Osteocyte (in vitro differentiated cells): ENCODE measurements at places on chromosomes 5 and 9. TPM values are rescaled to one million over a fixed set of nuclear protein-coding genes. Genes with fewer than 3 reads are reported as not detected.

- peaks cover 10% of the 10 kb centered on the region for H3K36me3 ChIP-seq
- no peak overlapping the region for H3K27ac ChIP-seq
- no peak overlapping the region for H3K4me3 ChIP-seq
- H3K27me3 ChIP-seq = no peaks in the 10 kb centered on the region
- peaks cover 26% of the 10 kb centered on the region for H3K4me1 ChIP-seq
These were observed 3.0 kb upstream of the HNRNPAB start for GRCh38 chr5:178201221-178201926.

DNA sequence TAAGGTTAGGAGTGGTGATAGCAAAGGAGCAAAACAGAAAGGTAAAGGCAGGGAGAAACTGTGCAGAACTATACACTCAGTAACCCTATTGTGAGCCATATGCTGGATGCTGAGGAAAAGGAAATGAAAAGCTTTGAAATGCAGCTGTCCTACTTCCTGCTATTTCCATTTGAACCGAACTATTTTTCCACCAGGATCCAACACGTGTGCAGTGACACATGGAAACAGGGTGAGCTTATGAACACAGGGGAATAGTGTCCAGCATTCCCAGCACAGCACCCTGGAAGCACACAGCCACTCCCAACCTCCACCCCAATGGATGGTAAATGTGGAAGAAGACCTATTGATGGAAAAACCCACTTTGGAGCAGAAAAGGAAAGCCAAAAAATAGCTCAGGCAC lies 69.0 kb upstream of the SLC12A2 start:
- H3K27me3 ChIP-seq = no peaks in the 10 kb centered on the region
- peaks cover 4% of the 10 kb centered on the region for H3K4me1 ChIP-seq
- DNase-seq = no peak
- H3K4me3 ChIP-seq = no peak overlapping the region
- peaks cover 1% of the 10 kb centered on the region for H3K36me3 ChIP-seq

DNA sequence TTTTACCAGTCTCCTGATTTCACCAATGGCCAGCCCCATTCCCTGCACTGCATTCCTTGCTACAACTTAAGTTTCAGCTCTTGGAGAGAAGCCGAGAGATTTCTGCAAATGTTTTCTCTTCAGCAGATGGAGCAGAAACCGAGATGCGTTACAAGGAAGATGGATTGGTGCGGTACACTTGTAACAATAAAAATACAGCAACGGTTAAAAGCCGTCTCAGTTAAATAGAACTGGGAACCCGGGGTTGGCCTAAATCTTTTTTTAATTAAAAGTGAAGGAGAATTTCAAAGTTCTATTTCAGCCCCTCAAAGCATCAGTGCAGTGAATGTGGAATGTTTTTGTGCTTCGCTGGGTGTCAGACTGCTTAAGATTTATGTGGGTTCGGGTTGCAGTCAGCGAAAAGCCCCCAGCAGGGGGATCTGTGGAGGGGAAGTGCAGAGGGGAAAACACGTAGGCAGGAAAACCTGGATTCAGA lies 19.8 kb downstream of the BRINP1 start:
- no peaks in the 10 kb centered on the region for H3K27me3 ChIP-seq
- no peak overlapping the region for H3K27ac ChIP-seq
- H3K4me1 ChIP-seq = no peaks in the 10 kb centered on the region
- H3K4me3 ChIP-seq = no peak overlapping the region

- DNase-seq = no peak
- peaks cover 5% of the 10 kb centered on the region for H3K4me1 ChIP-seq
- H3K27me3 ChIP-seq = peaks cover 5% of the 10 kb centered on the region
- no peak overlapping the region for H3K4me3 ChIP-seq
These were observed 32.8 kb downstream of the GDNF start for GRCh38 chr5:37807015-37807414.

DNA sequence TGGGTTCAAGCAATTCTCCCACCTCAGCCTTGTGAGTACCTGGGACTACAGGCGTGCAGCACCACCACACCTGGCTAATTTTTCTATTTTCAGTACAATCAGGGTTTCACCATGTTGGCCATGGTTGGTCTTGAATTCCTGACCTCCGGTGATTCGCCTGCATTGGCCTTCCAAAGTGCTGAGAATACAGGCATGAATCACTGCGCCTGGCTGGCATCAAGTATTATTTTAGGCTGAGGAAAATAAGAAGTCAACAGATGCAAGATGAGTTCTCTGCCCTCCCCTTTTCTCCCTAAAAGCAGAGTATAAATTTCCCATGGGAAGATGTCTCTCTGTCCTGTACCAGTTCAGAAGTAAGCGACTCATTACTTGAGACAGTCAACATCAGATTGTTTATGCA lies 71.5 kb downstream of the ELAVL2 start:
- H3K27me3 ChIP-seq = peaks cover 2% of the 10 kb centered on the region
- DNase-seq = no peak
- H3K4me3 ChIP-seq = no peak overlapping the region
- H3K36me3 ChIP-seq = no peaks in the 10 kb centered on the region
- H3K27ac ChIP-seq = no peak overlapping the region

- no peak for DNase-seq
- no peak overlapping the region for H3K27ac ChIP-seq
- H3K27me3 ChIP-seq = no peaks in the 10 kb centered on the region
- peaks cover 3% of the 10 kb centered on the region for H3K36me3 ChIP-seq
- no peak overlapping the region for H3K4me3 ChIP-seq
These were observed 1377.5 kb upstream of the CDH9 start for GRCh38 chr5:28415791-28416443.

GRCh38 chr9:2198956-2199635 lies 183.9 kb downstream of the SMARCA2 start:
- H3K4me3 ChIP-seq = no peak overlapping the region
- H3K36me3 ChIP-seq = peaks cover 20% of the 10 kb centered on the region
- H3K27ac ChIP-seq = no peak overlapping the region
- peaks cover 6% of the 10 kb centered on the region for H3K4me1 ChIP-seq

- no peaks in the 10 kb centered on the region for H3K36me3 ChIP-seq
- H3K4me3 ChIP-seq = no peak overlapping the region
- H3K27me3 ChIP-seq = no peaks in the 10 kb centered on the region
- no peaks in the 10 kb centered on the region for H3K4me1 ChIP-seq
- no peak for DNase-seq
- H3K27ac ChIP-seq = no peak overlapping the region
These were observed 166.0 kb downstream of the CDH9 start for GRCh38 chr5:26872337-26872736.

PRRX2 gene
- 5.6 and 6.4 TPM in 2 replicates for total RNA-seq

PKD2L2 gene
- total RNA-seq = not detected in 2 replicates

SELENOP gene
- total RNA-seq = 55.8 and 70.3 TPM in 2 replicates
